ENCODE measurements at places on chromosomes 11 and 22.

DNA sequence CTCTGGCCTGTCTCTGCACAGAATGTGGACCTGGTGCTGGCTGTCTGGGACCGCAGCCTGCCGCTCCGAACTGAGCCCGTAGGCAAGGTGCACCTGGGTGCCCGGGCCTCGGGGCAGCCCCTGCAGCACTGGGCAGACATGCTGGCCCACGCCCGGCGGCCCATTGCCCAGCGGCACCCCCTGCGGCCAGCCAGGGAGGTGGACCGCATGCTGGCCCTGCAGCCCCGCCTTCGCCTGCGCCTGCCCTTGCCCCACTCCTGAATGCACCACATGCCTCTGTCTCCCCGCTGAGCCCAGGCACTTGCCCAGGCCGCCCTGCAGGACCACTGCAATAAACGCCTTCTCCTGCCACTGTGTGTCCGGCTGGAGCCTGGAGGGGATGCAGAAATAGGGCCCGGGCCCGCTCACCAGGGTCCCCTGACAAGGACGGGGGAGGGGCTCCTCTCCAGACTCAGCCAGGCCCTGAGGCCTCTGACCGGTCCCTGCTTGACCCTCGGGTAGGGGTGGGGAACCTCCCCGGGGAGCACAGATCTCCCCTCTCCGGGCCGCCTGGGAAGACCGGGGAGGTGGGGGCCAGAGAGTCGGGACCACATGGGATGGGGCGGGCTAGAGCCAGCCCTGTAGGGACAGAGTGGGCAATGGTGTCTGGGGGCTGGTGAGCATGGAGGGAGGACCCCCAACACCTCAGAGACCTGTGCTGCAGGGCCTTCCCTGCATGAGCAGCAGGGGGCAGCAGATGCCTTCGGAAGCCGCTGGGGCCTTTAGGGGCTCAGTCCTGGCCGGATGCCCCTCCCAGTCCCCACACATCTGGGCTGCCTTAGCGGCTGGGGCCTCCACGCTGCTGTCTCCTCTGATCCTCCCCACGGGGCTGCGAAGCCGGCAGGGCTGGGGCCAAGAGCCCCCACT lies 1.4 kb upstream of the TNNI2 start:
- no peak for DNase-seq

- DNase-seq: no peak
These were observed 27.4 kb upstream of the MUC15 start for GRCh38 chr11:26599425-26599824.

DNA sequence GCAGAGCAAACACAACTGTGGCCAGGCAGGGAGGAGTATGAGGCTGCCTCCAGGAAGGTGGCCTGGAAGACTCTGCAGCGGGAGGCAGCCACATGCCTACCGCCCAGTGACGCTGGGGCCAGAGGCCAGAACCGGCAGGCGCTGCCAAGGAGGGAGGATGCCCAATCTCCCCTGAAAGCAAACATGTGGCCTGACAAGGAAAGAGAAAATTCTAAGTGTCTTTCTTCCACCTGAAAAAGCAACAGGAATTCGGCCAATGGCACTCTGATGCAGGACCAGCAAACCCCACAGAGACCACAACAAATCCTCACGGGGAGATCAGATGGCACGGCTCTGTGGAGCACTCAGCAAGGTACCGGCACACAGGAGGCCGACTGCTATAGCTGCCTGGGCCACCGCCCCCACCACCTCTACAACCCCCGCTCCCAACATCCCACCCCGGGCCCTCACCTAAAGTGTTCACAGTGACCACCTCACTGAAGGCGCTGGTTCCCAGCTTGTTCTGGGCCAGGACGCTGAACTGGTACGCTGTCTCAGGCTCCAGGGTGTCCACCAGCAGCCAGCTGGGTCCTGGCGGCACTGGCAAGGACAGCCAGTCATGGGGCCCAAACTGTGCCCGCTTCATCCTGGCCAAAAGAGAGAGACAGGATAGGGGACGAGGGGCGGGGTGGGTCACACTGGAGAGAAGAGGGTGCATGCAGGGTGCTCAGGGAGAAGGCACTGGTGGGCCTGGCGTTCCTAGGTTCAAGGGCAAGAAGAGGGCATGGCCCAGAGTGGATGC lies 30.1 kb downstream of the IGSF9B start:
- no peak for DNase-seq

DNA sequence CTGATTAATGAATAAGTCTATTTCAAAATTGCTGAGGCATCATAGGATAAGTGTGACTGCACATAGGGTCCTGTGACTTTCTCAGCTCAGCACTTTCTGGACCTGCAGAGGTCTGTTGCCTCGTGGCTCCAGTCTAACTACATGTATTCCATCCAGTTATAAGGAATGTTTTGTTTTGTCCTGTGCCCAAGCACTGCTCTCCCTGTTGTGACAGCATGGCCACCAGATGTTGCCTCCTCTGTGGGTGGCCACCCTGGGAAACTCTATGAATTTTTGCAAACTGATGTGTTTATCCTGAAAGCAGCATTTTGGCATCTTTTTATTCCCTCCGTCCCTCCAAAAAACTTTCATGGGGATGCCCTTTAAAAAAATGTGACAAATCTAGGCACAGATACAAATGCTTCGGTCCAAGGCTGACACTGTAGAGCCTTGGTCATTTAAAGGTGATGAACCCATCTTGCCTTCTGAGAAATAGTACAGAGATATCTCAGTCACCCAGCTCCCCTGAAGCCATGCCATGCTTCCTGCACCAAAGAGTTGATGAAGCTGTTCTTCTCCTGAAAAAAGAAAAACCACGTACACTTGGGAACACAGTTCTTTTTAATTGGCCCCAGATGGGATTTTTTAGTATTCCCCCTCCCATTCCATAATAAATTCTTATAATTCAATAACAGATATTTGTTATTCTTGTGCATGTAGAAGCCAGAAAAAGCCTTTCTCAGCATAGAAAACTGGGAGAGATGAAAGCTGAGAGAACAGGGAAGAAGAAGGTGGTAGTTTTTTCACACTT lies 72.6 kb downstream of the CCDC34 start:
- DNase-seq: no peak

GRCh38 chr11:75022759-75023396 lies 34.1 kb downstream of the NEU3 start:
- no peak for DNase-seq

DNA sequence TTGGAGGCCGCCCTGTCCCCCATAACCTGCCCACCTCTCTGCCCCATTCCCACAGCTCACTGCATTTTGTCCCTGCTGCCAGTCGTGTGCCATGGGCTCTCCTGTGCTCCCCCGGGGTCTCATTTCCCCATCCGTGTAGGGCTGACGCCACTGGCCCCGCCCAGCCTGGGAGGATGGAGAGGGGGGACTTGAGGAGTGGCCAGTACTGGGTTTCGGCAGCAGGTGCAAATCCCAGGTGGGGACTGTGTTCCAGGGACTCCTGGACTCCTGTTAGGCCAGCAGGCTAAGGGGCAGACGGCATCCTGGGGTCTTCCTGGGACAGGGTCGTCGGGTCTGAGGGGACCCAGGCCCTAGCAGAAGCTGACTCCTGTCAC lies 1.2 kb upstream of the MYO7A start:
- DNase-seq: no peak

DNA sequence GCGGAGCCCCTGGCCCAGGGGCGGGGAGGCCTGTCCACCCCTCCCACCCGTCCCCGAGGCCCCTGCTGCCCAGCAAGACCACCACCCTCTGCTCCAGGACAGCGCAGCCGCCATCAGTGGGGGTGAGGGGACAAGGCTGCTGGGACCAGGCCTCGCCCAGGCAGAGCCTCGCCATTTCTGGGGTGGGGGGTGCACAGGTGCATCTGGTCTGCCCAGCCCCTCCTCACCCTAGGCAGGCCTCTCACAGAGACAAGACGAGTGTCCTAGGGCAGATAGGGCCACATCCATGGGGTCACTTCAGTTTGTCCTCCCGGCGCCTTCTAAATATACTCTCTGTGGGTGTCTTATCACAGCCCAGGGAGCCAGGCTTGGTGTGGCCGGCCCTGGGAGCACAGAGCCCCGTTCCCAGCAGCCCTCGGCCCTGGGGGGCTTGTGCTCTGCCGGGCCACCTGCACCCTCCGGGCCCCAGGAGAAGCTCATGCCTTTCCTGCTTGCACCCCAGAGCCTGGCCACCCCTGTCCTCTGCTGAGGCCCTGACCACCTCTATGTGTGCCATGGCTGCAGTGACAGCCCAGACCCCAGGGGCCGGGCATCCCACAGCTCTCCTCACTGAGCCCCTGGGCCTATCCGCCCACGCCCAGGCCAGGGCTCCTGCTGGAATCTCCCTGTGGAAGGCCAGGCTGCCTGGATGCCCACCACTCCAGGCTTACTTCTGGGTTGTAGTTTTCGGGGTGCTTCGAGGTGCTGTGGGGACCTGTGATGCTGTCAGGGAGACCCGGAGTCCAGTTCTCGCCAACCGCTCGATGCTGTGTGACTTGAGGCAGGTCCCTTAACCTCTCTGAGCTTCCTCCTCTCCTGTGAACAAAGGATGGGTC lies 70.8 kb downstream of the KCNQ1 start:
- no peak for DNase-seq

DNA sequence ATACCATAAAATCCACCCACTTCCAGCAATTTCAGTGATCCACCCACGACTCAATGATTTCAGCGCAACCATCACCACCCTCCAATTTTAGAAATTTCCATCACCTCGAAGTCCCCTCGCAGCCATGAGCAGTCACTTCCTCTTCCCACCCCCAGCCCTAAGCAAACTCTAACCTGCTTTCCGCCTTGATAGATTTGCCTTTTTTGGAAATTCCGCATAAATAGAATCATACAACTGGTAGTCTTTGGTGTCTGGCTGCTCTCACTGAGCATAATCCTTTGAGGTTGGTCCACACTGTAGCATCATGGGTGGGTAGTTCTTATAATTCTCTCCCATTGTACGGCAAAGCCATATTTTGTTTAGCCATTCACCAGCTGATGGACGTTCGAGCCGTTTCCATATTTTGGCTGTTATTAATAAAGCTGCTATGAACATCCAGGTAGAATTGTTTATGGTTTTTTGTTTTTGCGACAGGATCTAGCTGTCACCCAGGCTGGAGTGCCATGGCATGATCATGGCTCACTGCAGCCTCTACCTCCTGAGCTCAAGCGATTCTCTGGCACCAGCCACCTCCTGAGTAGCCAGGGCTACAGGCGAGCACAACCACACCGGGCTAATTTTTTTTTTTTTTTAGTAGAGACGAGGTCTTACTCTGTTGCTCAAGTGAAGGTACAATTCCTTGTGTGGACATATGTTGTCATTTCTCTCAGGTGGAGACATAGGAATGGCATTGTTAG lies 16.0 kb downstream of the PIM3 start:
- no peak for DNase-seq

- DNase-seq: no peak
These were observed 30.6 kb downstream of the NFRKB start for GRCh38 chr11:129864811-129865210.

GRCh38 chr22:47995264-47995627 lies 1232.8 kb downstream of the TBC1D22A start:
- DNase-seq: no peak

GRCh38 chr11:71164621-71165020 lies 87.8 kb downstream of the SHANK2 start:
- DNase-seq: no peak

DNA sequence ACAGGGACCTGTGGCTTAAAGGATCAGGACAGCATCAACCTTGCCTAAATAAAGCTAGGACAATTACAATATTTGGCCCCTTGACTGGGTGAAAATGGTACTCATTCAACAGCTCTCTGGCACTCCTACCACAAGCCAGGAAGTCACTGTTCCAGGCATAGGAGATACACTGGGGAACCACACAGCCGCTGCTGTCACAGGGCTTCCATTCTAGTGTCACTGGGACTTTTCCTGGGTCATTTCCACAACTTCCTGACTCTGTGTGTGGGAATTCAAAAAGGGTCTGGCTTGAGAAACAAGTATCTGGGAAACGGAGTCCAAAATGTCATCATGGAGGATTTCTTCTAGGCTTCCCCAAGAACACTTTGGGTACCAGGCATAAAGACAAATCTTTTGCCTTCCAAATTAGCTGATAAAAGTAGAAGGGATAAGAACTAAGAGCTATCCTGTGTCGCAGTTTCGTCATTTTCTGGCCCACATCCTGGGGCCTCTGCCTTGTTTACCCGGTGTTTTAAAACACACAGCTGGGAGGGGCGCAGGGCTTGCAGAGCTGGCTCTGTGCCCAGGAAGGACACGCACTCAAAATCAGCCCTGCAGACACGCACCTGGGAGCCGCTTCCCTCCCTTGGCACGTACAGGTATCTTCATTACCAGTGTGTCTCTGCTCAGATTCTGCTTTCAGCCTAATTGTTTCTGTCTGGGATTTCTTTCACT lies 38.0 kb downstream of the TMEM45B start:
- DNase-seq: no peak

DNA sequence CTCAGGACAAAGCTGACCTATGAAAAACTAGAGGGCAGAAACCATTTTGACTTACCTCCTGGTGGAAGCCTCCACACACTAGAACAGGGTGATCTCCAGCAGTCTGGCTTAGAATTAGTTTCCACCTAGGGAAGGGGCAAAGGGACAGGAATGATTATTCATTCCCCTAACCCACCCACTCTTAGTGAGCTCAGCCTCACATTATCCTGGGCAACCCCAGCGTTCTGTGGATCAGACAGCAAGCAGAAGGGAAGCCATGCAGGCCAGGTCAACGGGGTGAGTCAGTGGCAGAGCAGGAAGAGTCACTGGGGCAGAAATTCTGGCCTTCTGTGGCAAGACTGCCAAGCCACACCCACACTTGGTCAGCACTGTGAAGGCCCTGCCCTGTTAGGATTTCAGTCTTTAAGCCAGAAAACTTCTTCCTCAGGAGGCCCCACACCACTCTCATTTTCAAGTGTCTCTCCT lies 10.5 kb downstream of the NUMA1 start:
- no peak for DNase-seq

DNA sequence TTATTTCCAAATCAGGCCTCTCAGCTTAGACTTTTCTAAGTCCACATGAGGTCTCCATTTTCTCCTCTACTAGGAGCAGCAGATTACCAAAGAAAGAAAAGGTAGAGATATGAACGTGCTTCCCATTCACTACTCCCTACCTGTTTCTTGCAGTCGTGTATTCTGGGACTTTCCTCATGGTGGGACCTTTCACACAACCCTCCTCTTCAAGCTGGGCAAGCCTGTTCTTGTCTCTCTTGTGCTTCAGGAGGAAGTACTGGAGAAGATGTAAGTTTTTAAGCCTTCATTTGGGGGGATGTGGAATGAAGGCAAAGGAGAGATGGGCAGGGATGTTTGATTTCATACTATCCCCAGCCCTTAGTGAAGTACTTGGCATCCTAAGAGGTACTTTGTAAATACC lies 128.8 kb upstream of the SESN3 start:
- DNase-seq: no peak

- no peak for DNase-seq
These were observed 1072.4 kb downstream of the BRD1 start for GRCh38 chr22:48755059-48755949.

GRCh38 chr11:17014833-17015626 lies 816 bp upstream of the PLEKHA7 start:
- DNase-seq: no peak

- no peak for DNase-seq
These were observed 87.3 kb upstream of the DBX1 start for GRCh38 chr11:20247591-20248007.

DNA sequence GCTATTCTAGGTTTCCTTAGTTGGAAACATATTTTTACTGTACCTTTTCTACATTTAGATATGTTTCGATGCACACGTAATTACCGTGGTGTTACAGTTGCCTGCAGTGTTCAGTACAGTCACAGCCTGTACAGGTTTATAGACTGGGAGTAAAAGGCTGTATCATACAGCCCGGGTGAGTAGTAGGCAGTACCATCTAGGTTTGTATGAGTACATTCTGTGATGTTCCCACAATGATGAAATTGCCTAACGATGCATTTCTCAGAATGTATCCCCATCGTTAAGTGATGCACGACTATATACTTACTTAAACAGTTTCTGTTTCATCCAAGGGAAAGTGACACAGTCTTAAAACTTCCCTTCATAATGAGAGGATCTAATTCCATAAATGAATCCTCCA lies 13.1 kb upstream of the THY1 start:
- no peak for DNase-seq
